Osteocyte (in vitro differentiated cells): ENCODE measurements at places on chromosomes 2 and 18. TPM values are rescaled to one million over a fixed set of nuclear protein-coding genes. Genes with fewer than 3 reads are reported as not detected.

DNA sequence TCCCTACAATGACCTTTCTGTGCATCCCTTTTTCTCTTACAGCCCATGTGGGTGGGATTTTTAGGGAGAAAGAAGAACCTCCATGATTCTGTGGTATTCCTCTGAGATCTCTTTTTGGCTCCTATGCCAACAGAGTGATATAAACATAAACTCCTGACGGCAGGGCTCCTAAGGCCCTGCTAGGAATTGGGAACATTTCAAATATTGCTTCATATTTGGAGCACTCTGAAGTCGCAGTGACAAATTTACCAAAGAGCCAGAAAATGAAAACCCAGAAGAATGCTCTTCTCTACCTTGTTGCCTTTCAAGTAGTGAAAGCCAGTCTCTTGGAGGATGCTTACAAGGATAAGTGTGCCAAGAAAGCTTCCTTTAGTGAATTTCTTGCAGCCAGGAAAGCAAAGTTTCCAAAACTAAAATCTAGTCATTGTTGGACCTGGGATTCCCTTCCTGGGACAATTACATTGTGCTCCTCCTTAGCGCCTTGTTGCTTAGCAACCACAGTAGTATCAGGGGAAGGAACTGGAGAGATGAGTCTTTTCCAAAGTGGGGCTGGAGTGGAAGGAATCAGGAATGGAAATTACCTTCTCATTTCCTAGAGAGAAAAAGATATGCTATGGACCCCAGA lies 7.3 kb upstream of the SETBP1 start:
- DNase-seq, result no peak

GRCh38 chr2:99854236-99854852 lies 288.0 kb downstream of the AFF3 start:
- DNase-seq, result no peak

- no peak for DNase-seq
Observed at GRCh38 chr2:200079356-200079755, 124.0 kb downstream of the MAIP1 start.

- DNase-seq, result no peak
Observed at GRCh38 chr18:49560624-49561288, 1.1 kb upstream of the LIPG start.

- no peak for DNase-seq
Observed at GRCh38 chr2:8524388-8524787, 157.5 kb upstream of the ID2 start.

- no peak for DNase-seq
Observed at GRCh38 chr2:141496810-141497209, 634.0 kb downstream of the LRP1B start.

GRCh38 chr2:155687181-155687580 lies 645.3 kb downstream of the NR4A2 start:
- no peak for DNase-seq

DNA sequence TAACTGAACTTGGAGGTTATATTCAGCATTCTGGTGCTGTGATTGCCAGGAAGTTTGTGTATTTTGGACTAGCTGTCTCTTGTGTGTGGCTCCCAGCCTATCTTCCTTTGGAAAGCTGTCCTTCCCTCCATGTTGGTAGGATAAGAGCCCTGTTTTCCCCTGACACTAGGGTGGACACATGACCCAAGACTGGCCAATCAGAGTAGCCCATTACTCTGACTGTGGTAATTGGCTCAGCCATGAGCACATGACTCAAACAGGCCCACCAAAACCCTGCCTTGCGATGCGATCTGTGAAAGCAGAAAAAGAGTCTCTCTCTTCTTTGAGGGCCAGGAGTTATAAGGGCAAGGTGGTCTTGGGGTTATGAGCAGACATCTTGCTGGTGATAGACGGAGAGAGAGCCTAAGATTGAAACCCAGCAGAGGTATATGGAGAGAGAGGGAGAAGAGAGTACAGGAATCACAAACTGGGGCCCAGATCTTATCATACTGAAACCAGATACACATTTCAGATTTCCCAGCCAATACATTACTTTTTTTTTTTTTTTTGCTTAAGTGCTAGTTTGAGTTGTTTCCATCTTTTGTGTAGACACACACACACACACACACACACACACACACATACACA lies 45.3 kb upstream of the SERPINE2 start:
- no peak for DNase-seq

DNA sequence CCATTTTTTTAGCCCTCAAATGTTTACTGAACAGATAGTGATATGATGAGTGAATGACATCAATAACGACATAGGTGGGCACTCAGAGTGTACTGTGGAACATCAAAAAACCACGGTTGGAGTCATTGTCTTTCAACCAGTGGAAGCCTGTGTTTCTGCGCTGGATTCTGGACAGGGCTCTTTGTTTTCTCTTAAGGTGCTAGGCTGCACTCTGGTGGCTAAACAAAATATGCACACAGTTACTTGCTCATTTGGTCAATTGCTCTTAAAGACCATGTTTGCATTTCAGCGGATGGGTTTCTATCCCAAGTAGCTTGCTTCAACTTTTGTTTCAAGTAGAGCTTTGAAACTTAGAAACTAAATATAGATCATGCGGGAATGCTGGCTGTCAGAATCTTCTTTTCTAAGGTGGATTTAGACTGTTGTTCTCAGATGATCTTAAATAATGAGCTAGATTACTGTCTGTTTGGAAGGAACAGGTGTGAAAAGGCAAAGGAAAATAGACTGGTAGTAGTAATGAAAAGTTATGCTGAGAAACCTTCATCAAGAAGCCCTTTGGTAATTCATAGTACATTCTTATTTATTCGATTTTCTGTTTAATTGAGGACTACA lies 48.5 kb upstream of the LYPD6B start:
- no peak for DNase-seq

DNA sequence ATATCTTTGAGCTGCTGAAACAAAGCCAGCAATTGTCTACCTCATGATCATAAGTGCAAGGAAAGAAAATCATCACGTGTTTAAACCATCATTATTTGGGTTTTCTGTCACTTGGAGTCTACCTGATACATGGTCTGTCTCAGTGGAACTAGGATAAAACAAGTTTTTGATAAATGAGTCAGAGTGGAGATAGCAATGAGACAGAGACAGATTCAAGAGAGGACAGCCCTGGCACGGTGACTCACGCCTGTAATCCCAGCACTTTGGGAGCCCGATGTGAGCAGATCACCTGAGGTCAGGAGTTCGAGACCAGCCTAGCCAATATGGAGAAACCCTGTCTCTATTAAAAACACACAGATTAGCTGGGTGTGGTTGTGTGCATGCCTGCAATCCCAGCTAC lies 93.8 kb downstream of the PMAIP1 start:
- no peak for DNase-seq

- DNase-seq, result peak; percentile 79
Observed at GRCh38 chr2:240217431-240218301, 77.2 kb upstream of the OTOS start.

DNA sequence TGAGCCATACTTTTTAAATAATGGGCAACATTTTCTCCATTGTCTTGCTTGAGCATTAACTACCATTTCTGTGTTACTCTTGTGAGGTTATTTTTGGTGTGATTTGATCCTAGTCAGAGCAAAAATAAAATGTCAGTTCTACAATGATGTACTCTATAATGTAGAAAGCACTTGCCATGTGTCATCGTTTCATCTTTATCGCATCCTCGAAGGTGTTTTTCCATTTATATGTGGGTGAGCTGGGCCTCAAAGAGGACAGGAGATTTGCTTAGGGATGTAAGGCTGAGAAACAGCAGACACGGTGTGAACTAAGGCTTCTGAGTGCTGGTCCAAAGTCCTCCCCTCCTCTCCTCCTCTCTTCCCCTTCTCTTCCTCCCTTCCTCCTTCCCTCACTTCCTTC lies 199.8 kb downstream of the FAM210A start:
- peak; percentile 7 for DNase-seq

- DNase-seq, result no peak
Observed at GRCh38 chr2:167342769-167343168, 454.5 kb downstream of the XIRP2 start.

DNA sequence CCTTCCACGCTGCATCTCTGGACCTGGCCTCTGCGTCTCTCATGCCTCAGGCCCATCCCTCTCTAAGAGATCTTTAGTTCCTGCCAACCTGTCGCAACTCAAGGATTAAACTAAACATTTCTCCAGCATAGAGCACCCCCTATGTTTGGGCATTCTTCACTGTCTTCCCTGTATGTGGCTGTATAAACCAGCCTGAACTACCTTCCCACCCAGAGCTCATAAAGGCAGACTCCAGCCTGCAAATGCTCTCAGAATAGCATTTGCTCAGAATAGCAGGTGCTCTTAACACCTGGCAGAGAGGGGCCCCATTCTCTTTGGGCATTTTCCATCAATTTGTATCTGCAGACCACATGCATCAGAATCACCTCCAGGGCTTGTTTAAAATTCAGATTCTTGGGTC lies 83.4 kb downstream of the EHD3 start:
- peak; percentile 21 for DNase-seq

DNA sequence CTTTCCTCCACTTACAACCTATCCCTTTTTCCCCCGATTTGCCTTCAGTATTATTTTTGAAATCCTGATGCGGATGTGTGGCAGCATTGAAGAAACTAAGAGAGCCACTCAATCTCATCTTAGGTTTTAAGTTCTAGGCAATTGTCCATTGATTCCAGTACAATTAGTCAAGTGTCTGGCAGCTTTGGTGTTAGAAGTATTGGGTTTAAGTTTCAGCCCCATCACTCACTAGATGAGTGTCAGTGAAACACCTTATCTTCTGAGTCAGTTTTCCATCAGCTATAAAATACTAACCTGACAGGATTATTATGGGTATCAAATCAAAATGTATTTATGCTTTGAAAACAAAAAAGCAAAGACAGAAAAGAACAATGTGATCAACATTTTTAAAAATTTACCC lies 16.8 kb upstream of the CUL3 start:
- DNase-seq, result no peak

DNA sequence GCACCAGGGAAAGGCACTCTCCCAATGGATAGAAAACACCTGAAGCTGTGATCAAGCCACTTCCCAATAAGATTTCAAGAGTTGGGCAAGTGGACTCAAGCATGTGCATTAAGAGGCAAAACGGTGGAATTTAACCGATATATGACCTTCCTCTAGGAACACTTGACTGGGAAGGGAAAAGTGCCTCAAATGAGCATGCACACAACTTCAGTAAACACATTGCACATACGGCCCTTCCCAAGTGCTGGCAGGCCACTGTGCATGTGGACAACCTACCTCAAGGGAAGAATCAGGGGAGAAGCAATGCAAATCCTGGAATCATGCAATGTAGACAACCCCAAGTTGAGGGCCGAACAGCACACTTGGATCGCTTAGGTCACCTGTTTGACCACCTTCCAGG lies 23.9 kb upstream of the SH3RF3 start:
- DNase-seq, result peak; percentile 15

GRCh38 chr2:182050333-182051135 lies 64.9 kb downstream of the PPP1R1C start:
- no peak for DNase-seq

- no peak for DNase-seq
Observed at GRCh38 chr2:41736105-41736567, 311.7 kb upstream of the PKDCC start.

- DNase-seq, result no peak
Observed at GRCh38 chr2:233702238-233702637, 9.5 kb downstream of the UGT1A6 start.

GRCh38 chr2:237765875-237766274 lies 32.7 kb upstream of the RBM44 start:
- peak; percentile 57 for DNase-seq

Gene ACKR3
- 36.9 and 40.5 TPM in 2 replicates for total RNA-seq

Gene RAPGEF4
- total RNA-seq, result 0.91 and 1.2 TPM in 2 replicates

Gene ILKAP
- total RNA-seq, result 34.1 and 37.2 TPM in 2 replicates

Gene ZC3H15
- 43.7 and 46.6 TPM in 2 replicates for total RNA-seq

Gene B4GALT6
- total RNA-seq, result 13.9 and 14.4 TPM in 2 replicates

Gene ASB18
- total RNA-seq, result not detected in 2 replicates

Gene ZEB2
- total RNA-seq, result 126 and 139 TPM in 2 replicates

Gene SLC38A11
- not detected in 2 replicates for total RNA-seq

Gene TUBB8B
- total RNA-seq, result not detected in 2 replicates

Gene AKAIN1
- not detected in 2 replicates for total RNA-seq

Gene REG3G
- not detected in 2 replicates for total RNA-seq

Gene STEAP3
- 19.3 and 22.7 TPM in 2 replicates for total RNA-seq

Gene SPP2
- total RNA-seq, result not detected in 2 replicates

Gene LINC00305
- total RNA-seq, result not detected in 2 replicates

Gene TMEFF2
- 46.8 and 51.2 TPM in 2 replicates for total RNA-seq

Gene IER3IP1
- 14.8 and 15.9 TPM in 2 replicates for total RNA-seq

Gene SERPINB10
- total RNA-seq, result not detected in 2 replicates
